ENCODE measurements at places on chromosomes 6 and 20.

DNA sequence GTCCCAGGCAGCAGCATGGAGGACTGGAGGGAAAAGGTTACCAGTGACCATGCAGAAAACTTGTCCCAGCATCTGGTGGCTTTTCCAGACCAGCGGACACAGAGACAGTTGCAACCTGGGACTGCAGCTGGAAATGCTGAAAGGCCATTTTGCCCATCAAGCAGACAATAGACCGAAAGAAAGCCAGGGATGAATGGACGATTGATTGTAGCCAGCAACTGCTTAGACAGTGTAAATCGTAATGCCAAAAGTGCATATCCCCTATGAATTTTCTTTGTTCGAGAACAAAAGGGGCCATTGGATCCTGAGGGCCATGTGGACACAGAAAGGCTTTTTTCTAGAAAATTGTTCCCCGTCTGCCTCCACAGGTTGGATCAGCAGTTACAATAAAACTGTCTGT lies 115.7 kb downstream of the MBOAT1 start:
- DNase-seq = no peak

DNA sequence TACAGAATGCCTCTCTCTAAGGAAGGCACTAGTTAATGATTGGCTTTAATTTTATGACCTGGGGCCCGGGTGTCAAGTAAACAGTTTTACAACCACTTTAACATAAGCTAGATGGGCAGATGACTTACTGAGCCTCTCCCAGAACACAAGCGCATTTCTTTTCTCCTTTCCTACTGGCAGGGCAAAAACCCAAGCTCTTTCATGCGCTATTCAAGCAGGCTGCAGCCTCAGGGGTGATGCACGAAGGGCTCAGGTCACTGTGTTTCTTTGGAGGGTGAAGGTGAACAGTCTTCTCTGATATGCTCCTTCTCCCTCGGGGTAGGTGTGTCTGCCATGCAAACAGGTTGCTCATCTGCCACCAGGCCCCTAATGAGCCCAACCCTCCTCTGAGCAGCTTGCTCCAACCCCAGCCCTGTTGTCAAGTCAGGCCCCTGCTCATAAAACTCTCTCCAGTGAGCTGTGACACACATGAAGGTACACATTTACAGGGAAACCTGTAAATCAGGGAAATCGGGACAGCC lies 73.5 kb upstream of the CDH4 start:
- DNase-seq = no peak

- DNase-seq = no peak
Observed at GRCh38 chr20:34524426-34524825, 8.2 kb downstream of the DYNLRB1 start.

DNA sequence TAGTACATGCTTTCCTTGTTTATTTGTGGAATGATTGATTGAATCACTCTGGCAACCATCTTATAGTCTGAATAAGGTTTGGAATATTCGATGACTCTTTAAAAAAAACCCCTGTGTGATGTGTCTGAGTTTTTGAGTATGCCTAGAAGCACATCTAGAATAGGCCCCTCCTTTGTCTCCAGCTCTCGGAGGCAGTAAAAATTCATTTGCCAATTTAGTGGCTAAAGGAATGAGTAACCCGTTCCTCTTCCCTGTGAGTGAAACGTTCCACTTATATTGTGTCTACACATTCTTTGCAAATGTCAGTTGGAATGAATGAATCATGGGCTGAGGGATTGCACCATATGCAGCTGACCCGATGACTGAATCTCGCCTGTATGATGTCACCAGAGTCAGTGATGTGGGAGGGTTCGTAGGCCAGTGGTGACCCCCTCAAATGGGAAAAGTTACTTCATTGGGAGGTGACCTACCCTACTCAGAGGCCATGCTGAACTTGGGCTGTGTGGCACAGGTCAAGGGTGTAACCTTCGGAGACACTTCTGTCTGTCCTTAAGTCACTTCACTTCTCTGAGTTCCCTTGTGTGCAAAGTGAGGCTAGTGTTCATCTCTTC lies 21.6 kb downstream of the MOCS3 start:
- DNase-seq = no peak

- DNase-seq = no peak
Observed at GRCh38 chr6:30441171-30441570, 48.1 kb upstream of the HLA-E start.

GRCh38 chr6:35477028-35477427 lies 8.8 kb downstream of the RPL10A start:
- no peak for DNase-seq

DNA sequence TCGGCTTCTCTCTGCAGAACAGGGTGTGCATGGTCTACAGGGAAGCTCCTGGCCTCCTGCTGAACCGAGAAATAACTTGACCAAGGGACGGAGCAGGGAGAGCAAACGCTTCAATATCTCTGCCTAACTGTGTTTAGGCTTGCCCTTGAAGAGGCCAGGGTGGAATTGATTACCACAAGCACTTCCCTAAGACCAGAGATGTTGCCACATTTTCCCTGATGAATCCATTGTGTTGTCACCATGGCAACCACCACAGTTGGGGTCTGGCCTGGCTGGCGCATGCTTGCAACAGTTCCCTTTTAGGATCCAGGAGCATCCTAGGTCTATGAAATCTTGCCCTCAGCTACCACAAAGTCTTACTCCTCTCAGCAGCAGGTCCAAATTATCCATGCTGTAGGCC lies 213.5 kb upstream of the SULF2 start:
- DNase-seq = no peak

GRCh38 chr6:37103169-37104039 lies 66.5 kb upstream of the PIM1 start:
- DNase-seq = no peak
